ENCODE measurements at places on chromosomes 11 and 22.

- DNase-seq = no peak
These were observed 37.7 kb upstream of the CREB3L1 start for GRCh38 chr11:46239801-46240061.

DNA sequence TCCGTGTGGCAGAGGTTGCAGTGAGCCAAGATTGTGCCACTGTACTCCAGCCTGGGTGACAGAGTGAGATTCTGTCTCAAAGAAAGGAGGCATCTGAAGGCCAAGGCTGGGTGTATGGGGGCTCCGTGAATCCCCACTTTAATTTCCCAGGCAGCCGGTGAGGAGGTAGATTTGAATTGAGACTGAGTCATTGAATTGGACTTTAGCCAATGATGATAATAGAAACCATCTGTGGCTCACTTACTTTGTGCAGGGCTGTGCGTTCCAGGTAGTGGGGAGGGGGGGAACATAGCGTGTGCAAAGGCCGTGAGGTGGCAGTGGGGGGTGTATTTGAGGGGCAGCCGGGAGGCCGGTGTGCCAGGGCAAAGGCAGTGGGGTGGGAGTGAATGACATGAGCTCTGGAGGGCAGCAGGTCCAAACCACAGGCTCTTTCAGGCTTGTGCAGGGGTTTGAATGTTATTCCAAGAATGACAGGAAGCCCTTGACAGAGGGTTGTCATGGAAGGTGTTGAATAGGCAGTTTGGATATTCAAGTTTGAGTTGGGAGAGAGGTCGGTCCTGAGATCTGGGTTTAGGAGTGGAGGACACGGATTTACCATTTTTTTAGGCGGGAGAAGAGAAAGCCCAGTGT, 6.1 kb downstream of the ARHGAP8 start:
- DNase-seq = no peak

DNA sequence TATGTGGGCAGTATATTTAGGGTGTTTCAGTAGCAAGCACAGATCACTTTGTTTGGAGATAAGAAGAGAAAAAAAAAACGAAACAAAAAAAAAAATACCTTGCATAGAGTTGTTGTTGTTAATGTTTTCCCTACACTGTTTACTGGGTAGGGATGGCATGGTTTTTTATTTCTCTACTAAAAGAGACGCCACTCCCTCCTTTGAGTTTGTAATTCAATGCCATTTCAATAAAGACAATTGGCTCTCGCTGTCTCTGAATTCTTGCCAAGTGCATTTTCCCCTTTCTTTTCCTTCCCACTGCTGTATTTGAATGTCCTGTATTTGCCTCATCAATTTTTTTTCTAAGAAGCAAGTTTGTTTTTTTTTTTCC, 213.9 kb upstream of the UBASH3B start:
- DNase-seq = no peak

GRCh38 chr22:42909363-42910058, 52.4 kb upstream of the ARFGAP3 start:
- DNase-seq = no peak

GRCh38 chr11:36131721-36132397, 157.4 kb downstream of the COMMD9 start:
- no peak for DNase-seq

GRCh38 chr11:34151166-34151565, 45.7 kb downstream of the NAT10 start:
- no peak for DNase-seq

GRCh38 chr11:65790104-65790901, 3.4 kb downstream of the OVOL1 start:
- DNase-seq = no peak

DNA sequence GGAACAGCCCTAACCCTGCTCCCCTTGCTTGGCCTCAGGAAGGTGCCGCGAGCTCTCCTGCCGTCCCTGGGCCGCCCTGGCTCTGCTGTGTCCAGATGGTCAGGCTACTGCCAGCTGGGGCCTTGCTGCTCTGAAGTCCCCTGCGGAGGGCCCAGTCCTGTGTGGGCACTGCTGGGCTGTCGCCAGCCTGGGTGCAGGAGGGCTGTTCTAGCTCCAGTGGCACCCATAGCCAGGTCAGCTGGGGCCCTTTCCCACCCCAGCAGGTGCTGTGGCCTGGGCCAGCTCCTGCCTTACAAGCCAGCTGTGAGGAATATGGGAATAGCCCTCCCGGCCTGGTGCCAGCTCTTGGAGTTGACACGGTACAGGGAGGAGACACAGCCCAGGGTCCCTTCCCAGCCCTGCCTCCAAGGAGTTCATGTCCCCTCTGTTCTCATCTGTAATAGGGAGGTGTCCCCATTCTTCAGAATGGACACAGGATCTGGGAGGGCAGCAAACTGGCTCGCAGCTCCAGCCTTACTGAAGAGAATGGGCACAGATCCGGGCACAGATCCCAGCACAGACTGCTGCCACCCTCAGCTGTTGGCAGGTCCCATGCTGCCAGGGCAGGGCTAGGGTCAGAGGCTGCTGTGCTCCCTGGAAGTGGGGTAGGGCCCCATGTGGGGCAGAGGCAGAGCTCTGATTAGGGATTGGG, 3.9 kb downstream of the DERL3 start:
- DNase-seq = no peak

- no peak for DNase-seq
These were observed 24.1 kb upstream of the ZDHHC13 start for GRCh38 chr11:19092850-19093249.

- DNase-seq = no peak
These were observed 252.5 kb downstream of the ST3GAL4 start for GRCh38 chr11:126607776-126608541.

GRCh38 chr11:124841840-124842239, 23.4 kb upstream of the ROBO3 start:
- DNase-seq = no peak

- DNase-seq = no peak
These were observed 45.3 kb downstream of the PC start for GRCh38 chr11:66912911-66913310.

DNA sequence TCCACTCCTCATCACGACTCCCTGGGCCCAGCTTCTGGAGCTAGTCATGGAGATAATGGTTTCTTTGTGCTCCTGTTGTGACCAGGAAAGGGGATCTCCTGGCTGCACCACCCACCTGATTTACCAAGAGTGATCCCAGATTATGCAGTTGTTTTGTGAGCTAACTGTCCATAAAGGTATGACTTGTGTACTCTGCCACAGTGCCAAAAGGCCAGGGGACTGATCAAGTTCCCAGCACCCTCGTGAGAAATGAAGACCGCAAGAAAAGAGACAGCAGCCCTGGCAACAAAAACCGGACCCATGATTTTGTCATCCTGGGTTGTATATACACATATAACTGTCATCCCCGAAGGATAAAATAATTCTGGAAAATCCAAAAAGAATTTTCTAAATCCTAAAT, 26.6 kb downstream of the TUB start:
- DNase-seq = no peak

- DNase-seq = no peak
These were observed 168.2 kb downstream of the NCAM1 start for GRCh38 chr11:113129261-113129992.

DNA sequence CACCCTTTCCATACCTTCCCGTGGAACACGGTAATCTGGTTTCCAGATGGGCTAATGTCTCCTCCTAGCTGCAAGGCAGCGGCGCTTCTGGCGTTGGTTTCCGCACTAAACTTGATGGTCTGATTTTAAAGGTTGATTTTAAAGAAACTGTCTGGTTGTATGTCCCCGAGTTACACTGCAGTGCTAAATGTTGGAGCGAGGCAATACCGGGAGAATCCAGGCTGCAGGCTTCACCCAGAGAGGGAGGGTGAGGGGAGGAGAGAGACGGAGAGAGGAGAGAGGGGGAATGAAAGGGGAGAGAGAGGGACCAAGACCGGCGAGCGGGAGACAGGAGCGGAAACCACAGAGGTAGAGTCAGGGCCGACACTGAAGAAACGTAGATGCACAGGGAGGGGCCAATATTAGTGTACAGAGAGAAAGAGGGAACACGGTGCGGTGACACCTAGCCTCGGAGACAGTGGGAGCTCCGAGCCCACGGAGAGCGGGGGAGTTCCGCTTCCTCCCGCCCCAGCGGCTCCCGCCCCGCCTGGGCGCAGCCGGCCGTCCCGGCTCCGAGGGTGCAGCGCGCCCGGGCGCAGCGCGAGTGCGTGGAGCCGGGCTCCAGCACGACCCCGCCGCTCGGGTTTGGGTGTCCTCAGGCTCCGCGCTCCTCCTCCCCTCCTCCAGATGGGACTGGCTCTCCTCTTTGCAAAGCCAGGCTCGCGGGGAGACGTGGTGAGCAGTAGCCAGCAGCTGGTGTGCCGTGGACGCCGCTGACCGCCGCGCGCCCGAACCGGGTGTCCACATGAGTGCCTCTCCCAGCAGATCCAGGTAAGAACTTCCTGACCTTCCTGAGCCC, 71.9 kb upstream of the GRAMD1B start:
- DNase-seq = peak; percentile 33

GRCh38 chr11:64866173-64866491, 12.3 kb downstream of the EHD1 start:
- DNase-seq = no peak

- DNase-seq = no peak
These were observed 792.0 kb downstream of the KCNA4 start for GRCh38 chr11:29224739-29225384.

DNA sequence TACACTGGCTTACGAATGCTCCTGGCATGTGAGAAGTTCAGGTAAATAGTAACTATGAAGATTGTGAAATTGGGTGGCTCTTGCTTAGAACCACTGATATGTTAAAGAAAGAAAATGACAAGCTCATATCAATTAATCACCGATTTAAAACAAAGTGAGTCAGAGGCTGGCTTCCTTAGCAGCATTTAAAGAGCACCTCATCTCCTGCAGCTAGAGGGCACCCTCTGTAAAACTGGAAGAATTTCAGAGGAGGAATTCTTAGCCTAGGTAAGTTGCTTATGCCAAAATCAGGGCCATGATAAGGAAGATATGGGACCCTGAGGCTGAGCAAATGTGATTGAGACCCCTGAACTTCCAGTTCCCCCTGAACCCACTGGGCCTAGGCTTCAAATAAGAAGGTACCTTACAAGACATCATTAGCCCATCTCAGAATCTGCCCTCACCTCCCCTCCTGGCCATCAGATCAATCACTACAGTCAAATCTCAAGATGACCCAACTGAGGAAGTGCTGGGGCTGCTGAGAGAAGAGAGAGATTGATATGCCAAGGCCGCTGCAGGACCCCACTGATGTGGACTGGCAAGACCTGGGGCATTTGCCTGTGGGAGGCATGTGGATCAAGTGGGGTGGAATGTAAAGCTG, 8.6 kb upstream of the CD3E start:
- DNase-seq = peak; percentile 74

GRCh38 chr22:46090036-46090591, 60.2 kb upstream of the PPARA start:
- no peak for DNase-seq

DNA sequence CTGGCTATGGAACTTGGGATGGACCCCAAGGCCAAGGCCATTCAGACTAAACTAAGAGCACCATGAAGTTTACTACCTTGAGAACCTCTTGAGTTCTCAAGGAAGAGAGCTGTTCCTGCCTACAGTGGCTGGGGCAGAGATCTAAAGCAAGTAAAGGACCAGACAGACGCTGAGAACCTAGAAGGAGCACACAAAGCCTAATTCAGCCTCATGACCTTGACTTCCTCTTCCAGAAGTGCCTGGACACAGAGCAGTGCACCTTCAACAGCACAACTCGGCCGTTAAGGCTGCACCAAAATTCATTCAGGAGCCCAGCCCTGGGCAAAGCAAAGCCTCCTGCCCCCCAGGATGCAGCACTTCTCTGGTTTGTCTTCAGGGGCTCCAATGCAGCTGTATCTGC, 82.9 kb upstream of the AKIP1 start:
- DNase-seq = no peak

DNA sequence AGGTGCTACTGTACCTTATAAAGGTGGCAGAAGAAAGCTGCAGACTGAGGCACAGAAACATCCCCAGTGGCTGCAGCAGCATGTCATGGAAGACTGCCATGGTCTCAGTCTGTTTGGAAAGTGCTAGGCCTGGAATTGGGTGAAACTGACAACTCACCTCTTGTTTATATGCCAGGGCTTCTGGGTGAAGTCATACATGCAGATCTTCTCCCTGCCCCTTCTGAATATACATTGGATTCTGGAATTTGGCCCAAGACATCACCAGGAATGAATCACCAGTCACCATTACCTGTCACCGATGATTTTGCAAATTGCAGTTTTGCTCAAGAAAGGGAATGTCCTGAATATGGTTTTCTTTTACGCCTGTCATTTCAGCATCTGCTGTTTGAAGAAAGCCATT, at the start of gene PLET1:
Gene PLET1, minus strand, starts transcription at position 371 of the 400 bp plus-strand sequence. Its CDS starts 271 bp downstream, at position 100.
- no peak for DNase-seq

DNA sequence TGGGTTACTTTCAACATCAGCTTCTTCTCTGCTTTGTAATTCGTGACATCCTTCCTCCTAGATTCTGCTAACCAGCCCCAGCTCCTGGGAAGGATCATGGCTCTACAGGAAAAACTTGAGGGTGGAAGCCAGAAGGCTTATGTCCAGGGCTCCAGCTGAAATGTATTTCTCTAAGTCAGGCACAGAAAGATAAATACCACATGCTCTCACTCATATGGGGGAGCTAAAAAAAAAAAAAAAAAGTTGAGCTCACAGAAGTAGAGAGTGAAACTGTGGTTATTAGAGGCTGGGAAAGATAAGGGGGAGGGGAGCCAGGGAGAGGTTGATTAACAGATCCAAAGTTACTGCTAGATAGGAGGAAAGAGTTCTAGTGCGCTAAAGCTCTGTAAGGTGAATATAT, 74.9 kb downstream of the DSCAML1 start:
- DNase-seq = no peak

DNA sequence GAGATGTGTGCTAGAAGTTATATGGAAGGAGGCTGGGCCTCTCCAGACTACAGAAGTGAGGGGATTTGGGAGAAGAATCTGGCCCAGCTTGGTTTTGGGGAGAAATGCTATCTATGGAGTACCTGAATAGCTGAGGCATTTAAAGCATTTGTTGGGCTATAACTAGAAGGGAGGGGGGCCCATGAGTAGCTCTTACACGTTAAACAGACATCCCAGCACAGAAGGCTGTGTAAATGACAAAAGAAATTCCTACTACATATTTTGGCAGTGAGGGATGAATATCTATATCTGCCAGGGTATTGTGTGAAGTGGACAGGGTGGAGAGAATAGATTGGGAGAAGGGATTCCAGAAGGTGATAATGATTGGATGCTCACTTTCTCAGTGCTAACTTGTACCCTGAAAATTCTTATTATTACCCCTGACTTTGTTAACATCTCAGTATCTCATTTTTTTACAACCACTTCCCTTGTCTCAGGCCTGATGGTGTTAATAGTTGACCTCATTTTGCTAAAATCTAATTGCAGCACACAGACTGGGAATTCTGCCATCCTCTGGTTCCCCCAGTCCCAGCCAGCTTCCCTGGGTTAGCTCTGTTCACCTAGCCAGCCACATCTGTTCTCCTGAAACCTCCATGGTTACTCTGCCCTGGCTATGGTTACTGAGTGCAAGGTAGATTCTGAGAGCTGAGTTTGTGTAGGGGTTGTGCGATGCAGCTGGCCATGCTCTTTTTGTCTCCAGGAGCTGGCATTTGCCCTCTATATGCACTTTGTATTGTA, 28.8 kb upstream of the RRM1 start:
- no peak for DNase-seq

Data from CD4-positive, alpha-beta T cell treated with Interleukin-10 for 1 hour (primary cell).